ENCODE measurements at places on chromosomes 13 and 19.

DNA sequence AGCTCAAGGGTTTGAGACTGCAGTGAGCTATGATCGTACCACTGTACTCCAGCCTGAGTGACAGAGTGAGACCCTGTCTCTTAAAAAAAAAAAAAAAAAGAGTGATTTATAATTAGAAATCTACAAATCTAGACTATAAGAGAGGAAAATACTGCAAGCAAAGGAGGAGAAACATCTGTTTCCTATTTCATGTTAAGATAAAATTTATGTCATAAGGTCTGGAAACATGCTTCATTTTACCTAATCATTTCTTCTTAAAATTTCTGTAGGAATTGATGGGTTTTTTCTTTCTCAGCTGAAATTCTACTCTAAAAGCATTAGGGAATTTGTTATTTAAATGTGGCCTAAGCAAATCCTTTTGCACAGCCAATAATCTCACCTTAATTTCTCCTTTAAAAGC, 53.2 kb downstream of the C13orf42 start:
- DNase-seq: no peak

- DNase-seq: no peak
Observed at GRCh38 chr13:41655997-41656396, 198.6 kb downstream of the RGCC start.

- no peak for DNase-seq
Observed at GRCh38 chr19:46714444-46715106, 2.3 kb downstream of the PRKD2 start.

DNA sequence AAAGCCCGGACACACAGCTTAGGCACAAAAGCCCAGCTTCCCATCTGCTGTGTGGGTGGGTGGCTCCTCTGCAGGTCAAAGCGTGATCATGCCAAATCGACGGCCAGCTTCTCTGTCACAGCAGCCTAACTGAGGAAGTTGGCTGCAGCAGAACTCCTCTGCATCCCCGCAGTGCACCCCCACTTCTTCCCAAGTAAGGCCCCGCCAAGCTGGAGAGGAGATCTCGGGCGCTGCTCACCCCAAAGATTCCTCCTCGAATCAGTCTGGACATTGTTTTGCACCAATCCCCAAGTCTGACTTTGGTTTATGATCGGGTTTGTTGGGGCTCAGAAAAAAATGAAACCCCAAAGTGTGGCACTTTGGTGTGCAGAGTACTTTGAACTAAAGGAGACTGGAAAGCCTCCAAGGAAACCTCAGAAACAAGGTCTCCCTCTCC, 19.7 kb upstream of the CPB2 start:
- no peak for DNase-seq

DNA sequence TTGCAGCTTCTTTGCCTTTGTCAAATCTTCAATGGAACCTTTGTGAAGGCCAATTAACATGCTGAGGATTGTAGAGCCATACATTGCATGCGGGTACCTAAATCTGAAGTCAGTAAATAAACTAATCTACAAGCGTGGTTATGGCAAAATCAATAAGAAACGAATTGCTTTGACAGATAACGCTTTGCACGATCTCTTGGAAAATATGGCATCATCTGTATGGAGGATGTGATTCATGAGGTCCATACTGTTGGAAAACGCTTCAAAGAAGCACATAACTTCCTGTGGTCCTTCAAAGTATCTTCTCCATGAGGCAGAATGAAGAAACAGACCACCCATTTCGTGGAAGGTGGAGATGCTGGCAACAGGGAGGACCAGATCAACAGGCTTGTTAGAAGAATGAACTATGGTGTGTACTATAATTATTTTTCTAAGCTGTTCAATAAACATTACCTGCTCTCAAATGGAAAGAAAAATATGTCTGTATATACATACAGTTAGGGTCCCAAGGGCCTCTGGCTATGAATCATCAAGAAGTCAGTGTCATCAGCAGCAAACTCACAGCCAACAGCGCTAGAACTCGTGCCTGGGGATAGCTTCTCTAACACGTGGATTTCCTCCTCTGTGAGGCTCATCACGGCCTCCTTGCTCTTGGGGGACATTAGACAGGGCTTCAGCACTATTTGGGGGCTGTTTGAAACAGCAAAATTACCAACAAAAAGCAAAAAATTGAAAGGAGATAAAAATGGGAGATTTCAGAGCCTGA, 2.9 kb upstream of the CD70 start:
- no peak for DNase-seq

DNA sequence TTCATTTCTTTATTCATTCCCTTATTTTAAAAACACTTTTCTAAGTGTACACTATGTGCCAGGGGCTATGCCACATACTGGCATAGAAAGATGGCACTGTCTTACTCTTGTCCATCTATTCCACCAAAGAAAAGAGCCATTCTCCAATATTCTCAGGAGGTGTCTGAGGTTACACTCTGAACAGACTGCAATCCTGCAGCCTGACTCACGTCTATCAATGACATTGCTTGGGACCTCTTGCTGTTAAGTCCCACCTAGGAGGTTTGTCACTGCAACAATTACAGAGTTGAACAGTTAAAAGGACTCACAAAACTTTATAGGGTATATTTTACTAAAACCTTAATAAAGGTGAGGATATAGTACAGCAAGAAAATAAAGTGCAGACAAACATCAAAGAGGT, 512.9 kb upstream of the HTR2A start:
- DNase-seq: no peak

- DNase-seq: no peak
Observed at GRCh38 chr13:40651866-40652587, 14.4 kb downstream of the FOXO1 start.

- DNase-seq: no peak
Observed at GRCh38 chr13:28854657-28855056, 34.5 kb downstream of the MTUS2 start.

DNA sequence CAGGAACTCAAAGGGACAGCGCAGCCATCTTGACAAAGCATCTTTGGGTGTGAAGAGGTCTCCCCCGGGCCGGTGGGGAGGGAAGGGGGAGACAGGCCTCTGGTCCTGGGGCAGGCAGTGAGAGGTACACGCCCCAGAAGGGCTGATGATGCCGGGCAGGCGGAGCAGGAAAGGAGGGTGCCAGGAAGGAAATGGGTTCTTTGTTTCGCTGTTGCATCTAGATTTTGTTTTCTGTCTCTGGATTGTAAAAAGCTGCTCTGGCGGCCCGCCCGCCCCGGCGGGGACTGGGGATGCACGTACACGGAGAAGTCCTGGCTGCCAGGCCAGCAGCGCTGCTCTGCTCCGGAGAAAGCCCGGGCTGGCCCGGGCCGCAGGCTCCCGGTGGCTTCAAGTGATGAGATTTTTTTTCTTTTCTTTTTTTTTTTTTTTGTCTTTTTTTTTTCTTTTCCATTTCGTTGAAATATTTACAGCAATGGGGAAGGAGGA, 13.2 kb upstream of the ASF1B start:
- DNase-seq: peak; percentile 60

DNA sequence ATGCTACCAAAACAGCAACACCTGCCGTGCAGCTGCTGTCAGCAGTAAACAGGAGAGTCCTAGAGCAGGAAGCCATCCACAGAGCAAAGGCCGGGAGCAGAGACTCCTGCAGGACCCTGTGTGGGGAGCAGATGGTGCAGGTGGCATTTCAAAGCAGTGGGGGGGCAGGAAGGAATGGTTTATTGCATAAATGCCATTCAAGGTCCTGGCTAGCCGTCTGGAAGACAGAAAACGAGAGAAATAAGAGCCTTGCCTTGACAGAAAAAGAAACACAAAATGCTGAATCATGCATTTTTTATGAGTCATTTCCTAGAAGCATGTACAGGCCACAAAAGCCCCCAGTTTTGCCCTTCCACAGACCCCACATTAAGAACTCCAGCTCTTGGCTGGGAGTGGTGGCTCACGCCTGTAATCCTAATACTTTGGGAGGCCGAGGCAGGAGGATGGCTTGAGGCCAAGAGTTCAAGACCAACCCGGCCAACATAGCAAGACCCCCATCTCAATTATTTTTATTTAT, 5.4 kb downstream of the RSPH6A start:
- no peak for DNase-seq

- no peak for DNase-seq
Observed at GRCh38 chr19:49890349-49891311, 6.1 kb downstream of the IL4I1 start.

- DNase-seq: no peak
Observed at GRCh38 chr13:110822669-110822945, 92.3 kb downstream of the ANKRD10 start.

- DNase-seq: no peak
Observed at GRCh38 chr19:43983544-43983911, 460 bp upstream of the ZNF155 start.

DNA sequence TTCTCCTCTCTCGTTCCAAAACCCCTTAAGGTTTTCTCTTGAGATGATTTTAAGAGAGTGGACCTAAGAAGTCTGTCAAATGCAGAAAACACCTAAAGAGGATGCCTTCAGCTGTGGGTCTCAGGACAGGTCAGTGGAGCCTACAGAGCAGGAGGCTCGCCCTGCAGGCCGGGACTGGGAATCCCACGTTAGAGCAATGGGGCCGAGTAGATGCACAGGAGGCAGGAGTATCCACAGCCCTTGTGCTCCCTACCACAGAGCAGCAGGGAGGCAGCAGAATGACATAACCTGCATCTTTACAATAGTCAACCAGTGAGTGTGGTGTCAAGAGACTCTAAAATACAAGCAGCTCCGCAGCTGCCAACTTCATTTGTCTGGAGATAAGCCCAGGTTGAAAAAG, 229.4 kb downstream of the MTUS2 start:
- no peak for DNase-seq

DNA sequence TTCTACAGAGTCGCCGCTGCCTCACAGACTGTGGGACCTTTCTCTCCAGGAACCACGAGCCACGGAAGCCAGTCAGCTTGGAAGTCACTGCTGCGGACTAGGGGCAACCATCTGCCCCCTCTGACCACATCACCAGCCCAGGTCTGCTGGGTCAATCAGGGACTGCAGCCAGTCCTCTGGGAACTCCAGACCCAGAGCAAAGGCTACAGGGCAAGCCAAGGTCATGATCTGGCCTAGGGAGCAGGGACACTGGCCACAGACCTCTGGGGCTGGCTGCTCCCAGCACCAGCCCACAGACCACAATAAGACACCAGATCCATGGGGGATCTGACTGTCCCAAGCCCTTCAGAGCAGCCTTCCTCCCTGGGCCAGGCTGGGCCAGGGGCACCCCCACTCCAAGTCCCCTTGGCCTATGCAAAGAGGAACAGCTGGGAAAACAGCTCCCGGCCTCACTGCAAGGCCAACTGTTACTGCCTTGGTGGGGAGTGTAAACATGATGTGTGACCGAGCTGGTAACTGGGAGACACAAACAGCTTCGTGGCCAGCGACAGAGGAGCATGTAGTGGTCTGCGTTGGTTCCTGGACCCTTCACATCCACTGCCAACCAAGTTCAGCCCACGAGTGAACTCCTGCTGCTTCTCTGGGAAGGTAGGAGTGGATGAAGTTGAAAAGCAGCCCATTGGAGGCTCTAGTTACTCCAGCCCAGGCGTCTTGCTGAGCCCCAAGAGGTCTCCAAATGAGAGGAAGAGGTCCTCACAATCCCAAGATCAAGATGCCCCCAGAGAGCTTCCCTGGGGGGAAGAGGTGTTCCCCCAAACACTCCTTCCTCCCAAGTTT, 1.5 kb downstream of the AKT2 start:
- DNase-seq: no peak

DNA sequence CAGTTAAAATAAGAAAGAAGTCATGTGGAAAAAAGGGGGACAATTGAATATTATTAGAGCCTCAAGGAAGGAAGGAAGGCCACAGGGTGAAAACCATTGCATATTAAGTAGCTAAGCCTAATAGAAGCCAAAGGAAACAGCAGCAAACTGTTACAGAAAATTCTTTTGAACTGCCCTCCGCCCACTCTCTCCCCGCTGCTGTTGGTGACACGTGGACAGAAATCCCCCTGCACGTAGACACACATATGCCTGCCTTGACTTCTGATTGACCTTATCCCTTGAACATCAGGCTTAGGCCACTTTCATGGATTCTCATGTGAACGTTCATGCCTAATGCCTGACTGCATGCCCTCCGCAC, 229.1 kb downstream of the KCNRG start:
- DNase-seq: no peak

DNA sequence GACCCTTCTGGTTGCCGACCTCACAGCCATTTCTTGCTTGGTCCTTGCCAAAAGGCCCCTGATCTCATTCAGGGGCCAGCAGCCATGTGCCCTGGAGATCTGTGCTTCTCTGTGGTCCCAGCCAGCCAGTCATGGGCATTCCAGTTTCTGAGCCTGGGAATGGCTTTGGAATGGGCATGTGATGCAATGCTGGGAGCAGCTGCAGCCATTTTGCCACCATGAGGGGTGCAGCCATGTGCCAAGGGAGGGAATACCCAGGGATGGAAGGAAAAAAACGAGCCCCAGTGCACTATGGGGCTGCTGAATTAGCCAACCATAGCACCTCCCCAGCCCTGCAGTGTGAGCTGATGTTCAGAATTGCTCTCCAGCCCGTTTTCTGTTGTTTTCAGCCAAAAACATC, 26.3 kb downstream of the F2RL3 start:
- no peak for DNase-seq

DNA sequence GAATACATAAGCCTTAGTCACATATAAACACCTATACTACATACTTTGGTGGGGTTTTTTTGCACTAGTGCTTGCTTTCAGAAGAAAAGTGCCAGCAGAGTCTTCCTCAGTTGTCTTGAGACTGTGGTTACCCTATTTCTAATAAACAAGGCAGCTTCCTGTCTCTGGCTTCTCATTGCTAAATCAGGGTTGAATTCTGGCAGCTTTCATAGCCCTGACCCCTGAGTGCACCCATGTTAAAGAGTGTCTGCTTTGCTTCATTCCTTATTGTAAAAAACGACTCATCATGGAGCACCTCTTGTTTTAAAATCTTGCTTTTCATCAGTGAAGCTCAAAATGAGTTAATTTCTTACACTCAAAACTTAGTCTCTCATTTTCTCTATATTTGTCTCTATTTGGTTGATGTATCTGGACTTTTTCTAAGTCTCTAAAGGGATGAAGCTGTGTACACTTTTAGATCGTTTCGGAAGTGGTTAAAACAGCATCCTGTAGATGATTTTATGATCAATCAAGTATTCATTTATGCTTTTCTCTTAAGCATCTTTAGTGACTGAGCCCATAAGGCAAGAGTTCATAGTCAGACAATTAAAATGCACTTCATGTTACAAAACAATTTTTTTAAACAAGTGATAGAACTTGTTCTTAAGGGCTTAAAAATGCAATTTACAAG, 72.1 kb downstream of the KLF12 start:
- no peak for DNase-seq
